Left lung (tissue), 14 donors: ENCODE measurements at places on chromosomes 1 and 21. TPM values are rescaled to one million over a fixed set of nuclear protein-coding genes. Genes with fewer than 3 reads are reported as not detected.

GRCh38 chr1:7007902-7008301 lies 222.6 kb downstream of the CAMTA1 start:
- DNase-seq: no peak

GRCh38 chr1:172724765-172725613 lies 66.1 kb downstream of the FASLG start:
- DNase-seq: no peak

GRCh38 chr1:91583326-91583755 lies 82.7 kb downstream of the CDC7 start:
- no peak for DNase-seq

DNA sequence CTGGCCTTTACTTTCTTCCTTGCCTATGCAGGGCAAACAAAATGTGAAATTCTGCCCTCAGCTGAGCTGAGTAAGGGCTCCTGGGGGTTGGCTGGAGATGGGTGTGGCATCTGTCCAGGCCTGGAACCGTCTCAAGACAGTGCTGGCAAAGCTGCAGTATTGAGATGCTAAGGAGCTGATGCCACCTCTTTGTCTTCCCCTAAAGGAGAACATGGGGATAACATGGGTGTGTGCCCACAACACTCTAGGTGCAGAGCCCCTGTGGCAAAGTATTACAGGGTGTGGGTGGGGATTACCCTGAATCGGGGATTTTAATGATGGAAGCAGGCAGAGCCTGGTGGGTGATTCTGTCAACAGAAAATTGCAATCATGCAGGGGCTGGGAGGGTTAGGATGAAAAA lies 2.5 kb upstream of the ST3GAL3 start:
- DNase-seq: no peak

DNA sequence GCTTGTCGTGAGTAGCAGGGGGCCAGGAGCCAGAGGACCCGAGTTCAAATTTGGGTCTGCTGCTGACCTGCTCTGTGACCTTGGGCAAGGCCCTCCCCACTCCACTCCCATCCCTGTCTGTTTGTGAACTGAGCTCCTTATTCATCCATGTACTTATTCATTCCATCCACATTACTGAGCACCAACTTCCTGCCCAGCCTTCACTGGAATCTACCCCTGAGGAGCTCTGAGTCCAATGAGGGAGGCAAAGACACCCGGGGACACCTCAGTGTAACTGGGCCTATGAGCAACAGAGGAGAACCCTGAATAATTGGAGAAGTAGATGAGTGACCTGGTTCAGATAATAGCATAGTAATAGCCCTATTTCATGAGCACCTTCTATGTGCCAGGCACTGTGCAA lies 8.9 kb downstream of the BSND start:
- no peak for DNase-seq

GRCh38 chr1:88088481-88088880 lies 595.6 kb upstream of the PKN2 start:
- no peak for DNase-seq

- no peak for DNase-seq
Measured at GRCh38 chr1:19640363-19641316, 3.5 kb upstream of the NBL1 start.

- no peak for DNase-seq
Measured at GRCh38 chr1:33327587-33328325, 6.9 kb upstream of the A3GALT2 start.

GRCh38 chr21:35345954-35346353 lies 296.9 kb upstream of the RUNX1 start:
- DNase-seq: no peak

DNA sequence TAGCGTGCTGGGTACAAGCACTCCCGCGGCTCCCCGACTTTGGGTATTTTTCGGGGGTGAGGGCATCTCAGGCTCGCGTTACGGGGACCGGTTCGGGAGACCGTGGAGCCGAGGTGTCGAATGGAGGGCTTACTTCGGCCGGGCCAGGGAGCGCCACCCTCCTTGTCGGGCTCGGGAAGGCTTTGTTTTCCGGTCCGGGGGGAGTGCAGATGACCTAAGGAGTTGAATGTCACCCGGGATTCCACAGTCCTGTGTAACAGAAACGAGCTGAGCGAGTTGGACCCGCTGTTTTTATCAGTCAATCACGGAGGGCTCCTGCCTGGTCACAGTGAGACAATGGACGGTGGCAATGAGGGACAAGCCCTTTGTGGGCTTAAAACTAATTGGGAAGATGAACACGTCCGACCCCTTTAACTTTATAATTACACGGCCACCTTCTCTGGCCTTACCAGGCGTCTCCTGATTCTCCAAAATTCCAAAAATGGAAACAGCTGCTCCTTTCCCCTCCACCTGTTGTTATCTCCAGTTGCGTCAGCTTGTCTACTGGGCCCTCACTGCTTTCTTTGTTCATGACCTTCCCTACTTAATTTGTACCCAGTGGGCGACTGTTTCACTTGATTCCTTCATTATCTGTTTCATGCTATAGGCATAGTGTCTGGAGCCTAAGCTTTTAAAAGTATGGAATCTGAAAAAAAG lies 929 bp upstream of the TRIM45 start:
- no peak for DNase-seq

- peak; percentile 95 for DNase-seq
Measured at GRCh38 chr1:39154553-39155421, 49.7 kb upstream of the MACF1 start.

DNA sequence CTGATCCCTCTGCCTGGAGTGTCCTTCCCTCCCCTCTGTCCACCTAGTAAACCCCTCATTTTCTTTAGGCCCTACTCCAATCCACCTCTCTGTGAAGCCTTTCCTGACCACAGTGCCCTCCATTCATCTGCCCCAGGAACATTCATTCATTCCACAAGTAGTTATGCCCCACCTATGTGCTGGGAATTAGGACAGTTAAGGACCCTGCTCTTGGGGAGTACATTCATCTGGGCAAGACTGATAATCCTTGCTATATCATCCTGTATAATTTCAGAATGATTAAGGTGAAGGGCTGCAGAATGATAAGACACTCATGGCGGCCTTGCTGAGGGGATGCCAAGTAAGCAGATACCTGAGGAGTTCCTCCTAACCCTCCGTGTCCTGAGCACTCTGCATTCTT lies 10.3 kb upstream of the FAM20B start:
- DNase-seq: no peak

- DNase-seq: no peak
Measured at GRCh38 chr1:188668083-188668482, 1809.6 kb downstream of the BRINP3 start.

DNA sequence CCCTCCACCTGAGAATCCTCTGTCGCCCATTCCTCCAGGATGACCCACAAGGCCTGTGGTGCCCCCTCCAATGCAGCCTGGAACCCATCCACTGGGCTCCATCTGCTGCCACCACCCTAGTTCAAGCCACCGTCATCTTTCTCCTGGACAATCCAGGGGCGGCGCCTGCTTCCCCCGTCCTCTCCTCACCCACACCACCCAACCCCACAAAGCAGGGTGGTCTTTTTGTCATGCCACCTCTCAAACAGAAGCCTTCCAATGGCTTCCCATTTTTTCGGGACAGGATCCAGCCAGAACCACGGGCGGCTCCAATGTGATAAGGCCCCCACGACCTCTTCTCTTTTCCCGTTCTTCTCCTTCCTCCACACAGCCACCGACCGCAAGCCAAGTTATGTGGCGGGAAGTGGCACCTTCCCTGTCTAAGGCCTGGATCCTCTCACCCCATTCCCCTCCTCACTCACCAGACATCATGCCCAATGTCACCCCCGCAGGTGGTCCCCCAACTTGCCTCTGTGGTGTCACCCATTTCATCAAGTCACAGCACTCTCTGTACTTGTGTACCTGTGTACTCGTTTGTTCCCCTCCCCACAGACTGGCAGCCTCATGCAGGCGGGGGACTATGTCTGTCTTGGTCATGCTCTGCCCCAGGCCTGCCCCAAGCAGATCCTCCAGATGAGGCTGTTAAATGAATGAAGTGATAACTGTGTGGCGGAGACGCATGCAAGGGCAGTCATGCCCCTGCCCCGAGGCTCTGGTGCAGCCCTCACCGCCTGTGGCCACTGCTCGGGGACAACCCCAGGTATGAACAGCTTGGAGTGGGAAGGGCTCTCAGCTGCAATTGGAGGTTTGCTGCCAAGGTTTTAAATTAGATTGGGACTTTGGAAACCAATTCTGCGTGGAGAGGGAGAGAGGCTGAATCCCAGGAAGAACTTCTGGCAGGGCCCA lies 11.0 kb downstream of the UBXN11 start:
- no peak for DNase-seq

GRCh38 chr1:225762444-225762843 lies 15.2 kb upstream of the SRP9 start:
- DNase-seq: no peak

- no peak for DNase-seq
Measured at GRCh38 chr1:154408174-154408777, 3.1 kb downstream of the IL6R start.

- no peak for DNase-seq
Measured at GRCh38 chr1:93095804-93096585, 16.9 kb downstream of the MTF2 start.

DNA sequence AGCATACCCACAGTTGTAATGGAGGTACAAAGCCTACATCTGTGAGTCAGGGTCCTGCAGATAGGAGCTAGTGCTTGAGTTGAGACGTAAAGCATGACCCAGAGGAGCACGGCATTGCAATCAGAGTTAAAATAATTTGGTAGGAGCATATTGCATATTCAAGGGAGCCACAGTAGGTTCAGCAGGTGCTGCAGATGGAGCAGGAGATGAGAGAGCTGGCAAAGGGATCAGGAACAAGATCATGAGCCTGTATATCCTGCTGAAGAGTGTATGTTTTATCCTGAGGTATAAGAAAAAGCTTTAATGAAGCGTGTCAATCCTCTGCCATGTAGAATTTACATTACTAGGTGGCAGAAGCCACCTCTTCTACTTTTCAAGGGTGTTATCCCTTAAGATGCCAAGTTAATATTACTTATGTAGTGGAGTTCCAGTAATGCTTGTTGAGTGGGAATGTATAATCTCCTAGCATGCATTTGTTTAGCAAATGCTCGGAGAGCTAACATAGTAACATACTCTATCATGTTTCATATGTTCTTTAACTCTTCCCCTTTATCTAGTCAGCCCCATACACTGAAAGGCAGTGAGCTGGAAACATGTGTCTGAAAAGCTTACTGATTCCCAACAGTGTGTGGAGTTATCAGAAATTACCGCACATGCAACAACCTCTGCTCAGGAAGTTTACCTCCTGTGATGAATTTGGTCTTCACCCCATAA lies 300.3 kb downstream of the GRIK1 start:
- DNase-seq: no peak

GRCh38 chr1:45385302-45385701 lies 45.1 kb upstream of the MUTYH start:
- DNase-seq: no peak

DNA sequence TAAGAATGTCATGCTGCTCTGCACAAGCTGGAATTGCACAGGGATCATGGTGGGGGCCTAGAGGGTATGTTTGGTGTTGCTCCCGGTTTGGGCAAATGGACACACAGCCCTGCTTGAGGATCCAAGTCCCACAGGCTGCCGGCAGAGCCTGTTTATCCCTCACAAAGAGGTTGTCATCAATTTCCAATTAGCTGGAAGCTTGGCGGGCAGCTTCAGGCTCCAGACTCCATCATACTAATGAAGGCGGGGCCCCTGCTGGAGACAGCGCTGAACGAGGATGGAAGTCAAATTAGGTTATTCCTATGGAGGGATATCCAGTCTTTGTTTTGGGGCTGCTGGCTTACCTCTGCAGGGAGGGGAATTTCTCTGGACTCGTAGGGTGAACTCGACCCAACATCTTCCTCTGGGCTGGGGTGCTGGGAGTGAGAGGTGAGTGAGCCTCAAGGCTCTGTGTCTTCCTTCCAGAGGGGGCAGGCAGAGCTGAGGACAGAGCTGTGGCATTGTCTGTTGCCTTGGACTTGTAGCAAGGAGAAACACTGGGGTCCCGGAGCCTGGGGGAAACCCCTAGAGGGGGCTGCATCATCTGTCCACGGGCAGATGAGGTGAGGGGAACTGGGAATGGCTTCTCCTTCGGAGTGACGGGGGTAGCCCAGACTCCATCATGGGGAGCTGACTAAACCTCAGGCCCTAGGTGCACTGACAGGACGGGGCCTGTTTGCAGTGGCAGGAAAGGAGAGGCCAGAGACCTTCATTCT lies 24.9 kb upstream of the PARP1 start:
- DNase-seq: no peak

DNA sequence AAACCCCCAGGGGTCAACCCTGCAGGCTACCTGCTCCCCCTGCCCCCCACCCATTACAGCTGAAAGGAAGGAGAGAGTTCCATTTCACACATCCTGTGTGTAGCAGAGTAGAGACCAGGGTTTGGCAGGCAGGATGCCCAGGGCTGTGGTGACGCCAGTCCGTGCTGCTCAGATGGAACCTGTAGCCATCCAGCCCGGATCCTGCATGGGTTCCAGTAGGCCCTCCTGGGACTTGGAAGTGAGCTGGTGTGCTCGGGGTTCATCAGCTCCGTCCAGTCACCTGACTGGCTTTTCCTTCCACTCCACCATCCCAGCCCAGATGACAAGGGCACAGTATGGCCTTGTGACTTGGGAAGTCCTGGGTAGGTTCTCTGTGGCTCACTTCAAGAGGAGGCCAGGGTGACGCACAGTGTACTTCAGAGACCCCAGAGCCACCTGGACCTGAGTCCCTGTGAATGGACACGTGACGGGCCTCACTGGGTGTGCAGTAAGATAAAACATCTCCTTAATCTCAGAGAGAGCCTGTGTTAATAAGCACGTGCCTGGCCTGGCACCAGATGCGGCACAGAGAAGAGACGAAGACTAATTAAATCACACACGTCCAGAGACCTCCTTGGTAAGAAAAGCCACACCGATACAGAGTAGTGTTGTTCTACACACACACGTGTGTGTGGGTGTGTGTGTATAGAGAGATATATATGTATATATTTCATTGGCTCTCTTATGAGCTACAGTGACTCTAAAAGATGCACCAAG lies 16.0 kb downstream of the ITPKB start:
- no peak for DNase-seq

- DNase-seq: no peak
Measured at GRCh38 chr1:211633524-211633846, 41.9 kb downstream of the NEK2 start.

DNA sequence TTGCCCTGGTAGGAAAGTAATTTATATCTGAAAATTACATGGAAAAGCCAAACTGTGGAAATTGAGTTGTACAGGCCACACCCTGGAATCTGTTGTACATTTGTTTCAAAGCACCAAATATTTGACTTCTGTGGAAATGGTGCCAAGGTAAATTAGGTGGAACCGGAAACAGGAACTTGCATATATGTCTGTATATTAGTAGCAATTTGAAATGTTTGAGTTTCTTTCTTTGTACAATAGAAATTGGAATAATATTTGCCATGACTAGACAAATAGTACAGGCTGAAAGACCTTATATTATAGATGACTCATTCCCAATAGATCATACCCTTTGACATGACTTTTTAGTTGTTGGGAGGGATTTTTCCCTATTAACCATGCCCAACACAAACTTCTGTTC lies 10.5 kb upstream of the TAF1A start:
- no peak for DNase-seq

- DNase-seq: no peak
Measured at GRCh38 chr1:30120245-30121000, 603.0 kb downstream of the MATN1 start.

CADM3 gene
- 1.5 TPM for polyA plus RNA-seq

HAO2 gene
- 0.64 TPM for polyA plus RNA-seq

USH2A gene
- 0.03 TPM for polyA plus RNA-seq

IGSF9 gene
- 15.8 TPM for polyA plus RNA-seq

FALEC gene
- polyA plus RNA-seq: 1.3 TPM

NBPF14 gene
- 19.3 TPM for polyA plus RNA-seq

TTC22 gene
- 3.8 TPM for polyA plus RNA-seq

L1TD1 gene
- polyA plus RNA-seq: 6.2 TPM

TRIM67 gene
- 1.1 TPM for polyA plus RNA-seq

ASAP3 gene
- 51.6 TPM for polyA plus RNA-seq

CLDN8 gene
- 0.14 TPM for polyA plus RNA-seq

MCOLN3 gene
- polyA plus RNA-seq: 1.5 TPM
